ENCODE measurements at places on chromosomes 12 and 14.

DNA sequence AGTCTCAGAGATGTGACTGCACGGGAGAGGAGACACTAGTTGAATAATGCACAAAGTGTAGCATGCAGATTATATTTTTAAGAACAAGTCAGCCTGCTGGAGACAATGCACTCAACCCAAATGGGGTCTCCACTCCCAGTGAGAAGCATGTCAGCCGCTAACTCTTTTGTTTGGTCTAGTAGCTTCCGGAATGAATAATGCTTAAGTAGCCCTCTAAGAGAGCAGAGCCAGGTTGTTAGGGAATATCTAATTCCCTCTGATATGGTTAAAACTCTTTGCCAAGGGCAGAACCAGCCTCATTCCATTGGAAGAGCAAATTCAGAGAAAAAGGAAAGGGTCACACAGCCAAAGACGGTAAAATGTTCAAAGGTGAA lies 80.4 kb downstream of the DAD1 start:
- DNase-seq: no peak

DNA sequence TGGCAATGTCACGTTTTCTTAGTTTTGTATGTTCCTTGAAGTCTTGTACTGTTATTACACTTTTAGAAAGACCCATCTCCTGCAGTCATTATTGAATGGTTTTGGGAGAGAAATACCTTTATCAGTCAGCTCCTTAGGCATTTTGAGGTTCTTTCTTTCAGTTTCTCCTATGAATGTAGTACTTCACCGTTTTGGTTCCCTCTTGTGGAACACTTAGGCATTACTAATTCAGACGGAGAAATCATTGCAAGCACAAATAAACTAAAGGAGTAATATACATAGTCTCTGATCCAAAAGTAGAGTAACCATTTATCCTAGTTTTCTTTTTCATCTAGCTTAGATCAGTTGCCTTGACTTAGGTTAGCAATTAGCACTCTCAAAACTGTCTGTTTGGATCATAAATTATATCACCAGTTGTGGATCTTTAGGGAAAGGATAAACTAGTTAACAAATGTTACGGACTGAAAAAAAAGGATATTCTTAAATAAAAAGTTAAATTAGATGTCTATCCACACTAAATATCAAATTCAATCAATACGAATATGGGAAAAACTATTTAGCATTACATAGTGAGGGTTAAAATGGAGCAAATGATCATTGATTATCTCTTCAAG lies 1538.3 kb upstream of the SEL1L start:
- no peak for DNase-seq

- DNase-seq: no peak
Observed at GRCh38 chr12:80862531-80862930, 75.2 kb downstream of the LIN7A start.

DNA sequence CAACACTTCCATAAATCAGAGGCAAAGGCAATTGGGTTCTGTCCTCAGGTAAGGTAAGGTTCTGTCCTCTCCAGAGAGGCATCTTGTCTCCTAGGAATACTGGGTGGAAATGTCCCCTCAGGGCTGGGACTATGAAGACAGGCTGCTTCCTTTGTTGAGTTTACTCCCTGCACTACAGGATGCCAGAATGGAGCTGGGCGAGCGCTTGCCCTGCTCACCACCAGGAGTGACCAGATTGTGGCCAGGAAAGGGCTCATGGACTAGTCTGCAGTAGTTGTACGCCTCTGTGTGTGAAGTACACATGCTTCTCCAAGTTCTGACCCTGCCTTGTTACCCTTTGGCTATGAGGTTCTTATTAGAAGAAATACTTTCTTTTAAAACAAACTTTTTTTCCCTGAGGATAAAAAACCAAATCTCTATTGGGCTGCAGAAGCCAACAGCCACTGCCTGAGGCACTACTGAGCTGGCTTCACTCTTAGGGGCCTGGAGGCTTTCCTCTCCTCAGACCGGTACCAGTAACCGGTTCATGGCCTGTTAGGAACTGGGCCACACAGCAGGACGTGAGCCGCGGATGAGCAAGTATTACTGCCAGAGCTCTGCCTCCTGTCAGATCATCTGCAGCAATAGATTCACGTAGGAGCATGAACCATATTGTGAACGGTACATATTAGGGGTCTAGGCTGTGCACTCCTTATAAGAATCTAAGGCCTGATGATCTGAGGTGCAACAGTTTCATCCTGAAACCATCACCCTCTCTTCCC lies 83.2 kb downstream of the DHRS2 start:
- no peak for DNase-seq

GRCh38 chr12:54701940-54702592 lies 53.9 kb upstream of the DCD start:
- no peak for DNase-seq

- DNase-seq: no peak
Observed at GRCh38 chr14:62455446-62455845, 589.8 kb downstream of the KCNH5 start.

DNA sequence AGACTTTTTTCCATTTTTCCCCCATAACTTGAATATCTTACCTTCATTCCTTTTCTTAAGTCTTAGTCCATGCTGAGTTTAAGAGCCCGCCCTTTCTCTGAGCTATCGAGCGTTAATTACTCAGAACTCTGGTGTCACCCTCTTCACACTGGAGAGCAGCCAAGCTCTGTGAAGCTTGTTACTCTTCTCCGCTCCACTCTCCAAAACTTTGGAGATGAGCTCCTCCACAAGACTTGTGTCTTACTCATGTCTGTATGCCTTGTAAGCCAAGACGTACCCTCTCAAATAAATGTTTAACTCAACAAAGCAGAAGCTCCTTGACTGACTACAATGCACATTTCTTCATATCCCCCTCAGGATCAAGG lies 54.7 kb downstream of the DICER1 start:
- DNase-seq: no peak

GRCh38 chr12:69405566-69405865 lies 46.0 kb downstream of the YEATS4 start:
- no peak for DNase-seq

DNA sequence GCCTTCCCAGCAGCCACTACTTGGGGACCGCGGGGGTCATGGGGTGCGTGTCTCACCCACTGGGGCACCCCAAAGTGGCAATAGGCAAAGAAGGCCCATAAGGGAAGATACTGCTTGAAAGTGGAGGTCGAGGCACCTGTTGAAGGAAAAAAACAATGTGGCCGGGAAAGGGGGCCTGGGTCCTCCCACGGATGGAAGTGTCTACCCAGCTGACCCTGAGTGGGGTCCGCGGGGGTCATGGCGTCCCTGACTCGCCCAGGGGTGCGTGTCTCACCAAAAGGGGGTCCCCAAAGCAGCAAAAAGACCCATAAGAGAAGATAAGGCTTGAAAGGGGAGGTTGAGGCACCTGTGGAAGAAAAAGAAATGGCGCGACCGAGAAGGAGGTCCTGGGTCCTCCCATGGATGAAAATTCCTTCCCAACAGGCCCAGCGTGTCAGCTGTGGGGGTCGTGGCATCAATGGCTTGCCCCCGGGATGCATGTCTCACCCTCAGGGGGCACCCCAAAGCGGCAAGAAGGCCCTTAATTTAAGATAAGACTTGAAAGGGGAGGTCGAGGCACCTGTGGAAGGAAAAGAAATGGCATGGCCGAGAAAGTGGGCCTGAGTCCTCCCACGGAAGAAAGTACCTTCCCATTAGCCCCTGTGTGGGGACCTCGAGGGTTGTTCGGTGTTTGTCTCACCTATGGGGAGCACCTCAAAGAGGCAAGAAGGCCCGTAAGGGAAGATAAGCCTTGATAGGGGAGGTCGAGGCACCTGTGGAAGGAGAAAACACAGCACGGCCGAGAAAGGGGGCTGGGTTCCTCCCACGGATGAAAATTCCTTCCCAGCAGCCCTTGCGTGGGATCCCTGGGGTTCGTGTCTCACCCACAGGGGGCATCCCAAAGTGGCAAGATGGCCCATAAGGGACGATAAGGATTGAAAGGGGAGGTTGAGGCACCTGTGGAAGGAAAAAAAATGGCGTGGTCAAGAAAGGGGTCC lies 266.0 kb downstream of the ALG10 start:
- no peak for DNase-seq

DNA sequence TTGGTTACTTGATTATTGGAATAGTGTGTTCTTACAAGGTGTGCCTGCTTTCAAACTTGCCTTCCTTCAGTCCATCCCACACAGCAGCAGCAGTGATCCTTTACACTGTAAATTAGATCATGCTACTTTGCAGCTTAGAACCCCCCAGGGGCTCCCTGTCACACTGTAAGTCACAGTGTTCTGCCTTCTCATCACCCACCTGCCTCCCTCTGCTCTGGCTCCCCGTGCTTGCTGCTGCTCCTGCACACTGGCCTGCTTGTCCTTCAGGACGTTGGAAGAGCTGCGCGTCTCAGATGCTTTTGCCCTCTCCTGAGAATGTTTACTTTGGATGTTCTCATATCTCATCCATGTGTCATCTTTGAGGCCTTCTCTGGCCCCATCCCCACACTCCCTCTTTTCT lies 27.3 kb downstream of the ZC3H14 start:
- DNase-seq: no peak

DNA sequence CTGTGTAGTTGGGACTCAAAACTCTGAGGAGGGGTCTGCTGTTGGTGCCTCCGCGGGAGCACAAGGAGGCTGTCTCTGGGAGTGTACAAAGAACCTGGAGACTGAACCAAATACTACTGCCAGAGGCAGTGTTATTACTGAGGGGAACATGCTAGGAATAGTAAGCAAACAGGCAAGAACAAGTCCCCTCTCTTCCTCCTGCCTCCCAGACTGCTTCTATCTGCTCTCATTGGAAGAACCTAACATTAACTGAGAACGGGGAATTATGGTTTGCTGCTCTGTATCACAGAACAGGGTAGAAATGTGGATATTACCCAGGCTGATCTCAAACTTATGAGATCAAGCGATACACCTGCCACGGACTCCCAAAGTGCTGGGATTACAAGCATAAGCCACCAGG lies 4.5 kb upstream of the KMT5A start:
- no peak for DNase-seq

DNA sequence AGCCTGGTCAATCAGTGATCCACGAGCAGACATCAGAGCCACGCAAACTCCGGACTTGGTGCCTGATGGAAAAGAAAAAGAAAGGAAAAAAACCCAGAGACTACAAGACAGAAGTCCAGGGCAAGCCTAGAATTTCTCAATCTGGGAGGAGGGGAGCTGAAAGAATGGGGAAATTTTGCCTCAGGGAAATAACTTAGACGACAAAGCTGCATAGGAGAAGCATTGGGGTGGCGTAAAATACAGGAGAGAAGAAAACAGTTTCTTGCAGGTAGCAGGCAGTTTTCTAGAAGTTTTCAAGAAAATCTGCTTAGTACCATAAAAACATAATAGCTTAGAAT lies 2.6 kb upstream of the SLC11A2 start:
- no peak for DNase-seq

DNA sequence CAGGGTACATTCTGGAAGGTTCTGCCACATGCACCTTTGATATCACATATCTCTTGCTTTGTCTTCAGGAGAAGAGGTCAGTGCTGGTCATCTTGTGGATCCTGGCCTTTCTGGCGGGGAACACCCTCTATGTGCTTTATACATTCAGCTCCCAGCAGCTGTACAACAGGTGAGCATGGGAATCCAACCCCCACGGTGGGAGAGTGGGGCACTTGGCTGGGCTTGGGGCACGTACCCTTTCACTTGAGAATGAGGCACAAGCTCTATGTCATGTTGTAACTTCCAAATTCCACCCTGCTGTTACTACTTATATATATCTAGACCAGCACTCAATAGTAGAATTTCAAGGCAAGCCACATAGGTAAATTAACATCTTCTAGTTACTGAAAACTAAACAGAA lies 28.6 kb downstream of the RNFT2 start:
- no peak for DNase-seq

- no peak for DNase-seq
Observed at GRCh38 chr12:116508145-116509121, 50.7 kb upstream of the MAP1LC3B2 start.

DNA sequence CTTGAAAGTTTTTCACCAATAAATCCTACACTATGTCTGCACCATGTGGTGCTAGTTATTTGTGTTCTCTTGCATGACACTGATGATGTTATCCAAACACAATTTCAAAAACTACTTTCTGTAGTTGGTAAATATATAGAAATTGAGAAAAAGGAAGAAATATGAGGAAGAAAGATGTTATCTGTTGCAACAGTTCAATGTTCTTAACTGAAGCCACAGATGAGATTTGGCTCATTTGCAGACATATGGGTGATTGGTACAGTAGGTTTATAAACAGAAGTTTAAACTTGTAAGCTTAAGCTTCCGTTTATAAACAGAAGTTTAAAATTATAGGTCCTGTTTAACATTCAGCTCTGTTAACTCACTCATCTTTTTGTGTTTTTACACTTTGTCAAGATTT lies at the start of gene CLEC12A:
TSS of gene CLEC12A (plus strand) at position 229 of the 400 bp plus-strand sequence. CDS start 188 bp downstream, outside the sequence.
- DNase-seq: no peak

GRCh38 chr12:87779858-87780498 lies 249.2 kb downstream of the C12orf50 start:
- no peak for DNase-seq

GRCh38 chr12:98370976-98371375 lies 144.4 kb upstream of the TMPO start:
- no peak for DNase-seq

DNA sequence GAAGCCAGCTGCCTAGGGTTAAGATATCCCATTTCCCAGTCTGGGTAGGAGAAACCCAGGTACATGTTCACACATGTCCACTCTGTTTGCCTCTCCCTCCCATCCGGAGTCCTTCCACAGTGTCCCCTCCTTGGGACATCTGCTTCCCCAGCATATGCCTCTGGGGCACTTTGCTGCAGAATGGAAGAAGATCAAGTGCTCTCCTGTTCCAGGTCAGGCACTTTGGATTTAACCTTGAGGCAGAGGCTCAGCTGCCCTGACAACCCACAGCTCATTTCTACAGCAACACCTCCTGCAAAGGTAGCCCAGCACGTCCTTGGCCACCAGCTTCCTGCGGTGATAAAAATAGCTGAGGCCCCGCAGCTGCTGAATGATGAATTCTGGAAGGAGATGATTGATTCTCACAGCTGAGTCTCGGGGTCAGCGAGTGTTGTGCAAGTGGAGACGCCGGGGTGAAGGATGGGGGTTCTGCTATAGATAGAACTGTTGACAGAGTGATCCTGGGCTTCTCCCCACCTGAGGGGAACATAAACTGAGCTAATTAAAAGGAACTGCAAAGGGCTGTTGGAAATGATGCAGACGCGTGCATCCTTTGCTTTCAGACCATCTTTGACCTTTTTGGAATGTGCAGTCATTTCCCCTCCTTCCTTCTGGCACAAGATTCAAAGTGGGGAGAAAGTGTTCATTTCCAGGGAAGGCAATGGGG lies 145.0 kb downstream of the SLC38A6 start:
- no peak for DNase-seq

GRCh38 chr14:22856428-22856827 lies 15.1 kb upstream of the LRP10 start:
- DNase-seq: no peak

- DNase-seq: no peak
Observed at GRCh38 chr12:19432309-19433170, 6.8 kb upstream of the AEBP2 start.

GRCh38 chr14:99262977-99263448 lies 9.0 kb downstream of the BCL11B start:
- no peak for DNase-seq

- DNase-seq: no peak
Observed at GRCh38 chr12:12946686-12947355, 5.1 kb downstream of the GPRC5D start.
